IMR-90 (cell line): ENCODE measurements at places on chromosomes 12 and 14. TPM values are rescaled to one million over a fixed set of nuclear protein-coding genes. Genes with fewer than 3 reads are reported as not detected.

The PIWIL1 gene
- total RNA-seq, result not detected in 2 replicates

The ZC3H14 gene
- 103 and 111 TPM in 2 replicates for total RNA-seq

The ADAM21 gene
- total RNA-seq, result 0.28 and 0.36 TPM in 2 replicates

The CCDC197 gene
- total RNA-seq, result not detected in 2 replicates

The KCNK13 gene
- not detected in 2 replicates for total RNA-seq

The MARS1 gene
- total RNA-seq, result 127 and 156 TPM in 2 replicates
